ENCODE measurements at places on chromosomes 6 and 20.

DNA sequence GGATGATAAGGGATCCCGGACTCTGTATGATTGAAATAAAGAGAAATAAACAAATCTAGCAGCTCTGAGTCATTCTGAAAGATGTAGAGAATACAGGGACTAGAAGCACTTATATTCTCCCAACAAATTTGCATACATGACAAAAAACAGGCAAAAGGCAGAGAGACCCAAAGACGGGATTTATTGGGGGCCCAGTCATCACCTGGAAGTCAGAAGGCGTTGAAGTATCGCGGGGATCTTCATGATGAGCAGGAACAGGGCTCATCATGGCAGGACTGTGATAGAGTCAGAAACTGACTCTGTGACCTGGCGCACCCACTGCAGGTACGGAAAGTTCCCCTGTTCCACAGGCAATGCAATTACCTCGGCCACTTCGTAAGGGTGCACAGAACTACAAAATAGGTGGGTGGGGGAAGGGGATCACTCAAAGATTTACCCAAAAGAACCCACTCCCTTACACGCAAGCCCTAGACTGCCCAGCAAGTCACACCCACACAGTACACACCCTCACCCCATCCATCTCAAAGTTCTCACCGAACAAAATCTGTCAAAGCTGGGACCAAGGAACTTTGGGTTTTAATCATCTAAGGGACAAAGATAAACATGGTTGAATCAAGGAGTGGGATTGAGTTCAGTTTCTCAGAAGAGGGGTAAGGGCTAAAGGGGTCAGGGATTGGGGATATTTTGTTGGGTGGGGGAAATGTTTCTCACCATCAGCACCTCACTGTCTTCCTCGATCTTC lies 1.4 kb downstream of the CUTA start:
- H3K4me3 ChIP-seq, result peak overlapping the region; percentile 76
- H3K27me3 ChIP-seq, result no peaks in the 10 kb centered on the region
- peak overlapping the region; percentile 84 for H3K27ac ChIP-seq
- H3K4me1 ChIP-seq, result peaks cover 50% of the 10 kb centered on the region

- no peak overlapping the region for H3K4me3 ChIP-seq
- no peaks in the 10 kb centered on the region for H3K4me1 ChIP-seq
- no peaks in the 10 kb centered on the region for H3K27me3 ChIP-seq
- peak overlapping the region; percentile 76 for H3K27ac ChIP-seq
Measured at GRCh38 chr6:31041372-31041974, 31.2 kb downstream of the MUC22 start.

GRCh38 chr6:28839443-28840120 lies 84.2 kb downstream of the TRIM27 start:
- H3K27me3 ChIP-seq, result no peaks in the 10 kb centered on the region
- H3K4me1 ChIP-seq, result peaks cover 6% of the 10 kb centered on the region
- H3K36me3 ChIP-seq, result no peaks in the 10 kb centered on the region
- H3K27ac ChIP-seq, result no peak overlapping the region

GRCh38 chr20:50216543-50217206 lies 26.0 kb downstream of the CEBPB start:
- no peak overlapping the region for H3K4me3 ChIP-seq
- H3K27ac ChIP-seq, result no peak overlapping the region
- peaks cover 8% of the 10 kb centered on the region for H3K4me1 ChIP-seq

DNA sequence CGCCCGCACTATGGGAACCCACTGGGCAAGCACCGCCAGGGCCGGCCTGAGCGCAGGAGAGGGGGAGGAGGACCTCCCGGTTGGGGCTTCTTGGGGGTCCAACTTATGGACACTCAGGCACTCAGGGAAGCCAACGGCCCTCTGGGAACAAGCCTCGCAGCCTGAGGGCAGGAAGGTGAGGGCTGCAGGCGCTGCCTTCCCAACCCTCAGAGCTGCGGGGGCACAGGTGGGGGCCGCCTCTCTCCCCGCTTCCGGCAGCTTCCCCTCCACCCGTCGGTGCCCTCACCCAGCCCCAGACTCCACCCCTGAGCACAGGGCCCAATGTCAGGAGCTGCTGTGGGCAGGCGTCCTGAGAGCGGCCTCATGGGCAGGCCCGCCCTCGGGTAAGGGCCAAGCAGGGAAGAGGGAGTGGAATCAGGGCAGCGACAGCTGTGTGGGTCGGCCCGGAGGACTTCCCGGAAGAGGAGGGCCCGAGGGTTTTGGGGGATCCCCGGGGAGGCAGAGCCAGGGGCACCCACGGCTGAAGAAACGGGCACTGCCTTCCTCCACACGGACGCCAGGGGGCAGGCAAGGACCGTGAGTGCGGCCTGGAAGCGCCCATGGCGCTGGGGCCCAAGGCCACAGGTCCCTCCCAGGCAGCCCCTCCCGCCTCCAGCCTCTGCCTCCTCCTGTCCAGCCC lies 488 bp upstream of the PTK6 start:
- H3K4me3 ChIP-seq, result peak overlapping the region; percentile 7
- DNase-seq, result peak; percentile 96
- no peaks in the 10 kb centered on the region for H3K36me3 ChIP-seq
- no peaks in the 10 kb centered on the region for H3K27me3 ChIP-seq

DNA sequence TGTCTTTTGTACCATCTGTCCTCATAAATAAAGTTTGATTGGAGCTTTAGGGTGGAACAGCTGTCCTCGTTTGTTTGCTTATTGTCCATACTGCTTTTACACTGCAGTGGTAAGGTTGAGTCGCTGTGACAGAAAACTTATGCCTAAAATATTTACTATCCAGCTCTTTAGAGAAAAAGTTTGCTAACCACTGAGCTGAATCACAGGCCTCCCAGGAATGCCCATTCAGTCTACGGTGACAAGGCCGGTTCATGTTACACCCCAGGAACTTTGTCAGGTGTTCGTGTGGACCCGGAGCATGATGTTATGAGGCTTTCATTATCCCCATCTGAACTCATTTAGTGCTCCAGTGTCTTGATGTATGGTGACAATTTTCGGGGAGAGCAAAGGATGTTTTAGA lies 401.1 kb downstream of the SAMD5 start:
- no peaks in the 10 kb centered on the region for H3K4me1 ChIP-seq
- no peak for DNase-seq
- H3K4me3 ChIP-seq, result no peak overlapping the region
- no peaks in the 10 kb centered on the region for H3K27me3 ChIP-seq

DNA sequence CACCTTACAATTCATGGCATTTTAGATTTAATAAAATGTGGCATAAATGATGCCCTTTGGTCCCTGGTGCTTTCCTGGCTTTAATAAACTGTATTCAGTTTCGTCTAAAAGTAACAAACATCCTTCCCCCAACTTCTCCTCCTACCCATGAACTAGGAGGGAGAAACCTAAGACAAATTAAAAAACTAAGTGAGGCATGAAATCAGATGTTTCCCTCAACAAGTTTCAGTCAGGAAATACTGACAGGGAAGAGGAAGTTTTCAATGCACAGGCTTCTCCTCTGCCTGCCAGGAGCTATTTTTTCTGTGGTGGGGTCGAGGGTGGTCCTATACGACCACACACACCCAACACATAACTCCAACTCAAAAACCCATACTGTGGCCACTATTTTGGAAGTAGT lies 10.0 kb downstream of the HBS1L start:
- no peaks in the 10 kb centered on the region for H3K27me3 ChIP-seq
- H3K36me3 ChIP-seq, result peaks cover 9% of the 10 kb centered on the region
- H3K4me1 ChIP-seq, result peaks cover 15% of the 10 kb centered on the region
- H3K4me3 ChIP-seq, result no peak overlapping the region

GRCh38 chr6:100724696-100725095 lies 156.4 kb downstream of the ASCC3 start:
- H3K27me3 ChIP-seq, result no peaks in the 10 kb centered on the region
- no peak for DNase-seq
- no peaks in the 10 kb centered on the region for H3K4me1 ChIP-seq
- H3K4me3 ChIP-seq, result no peak overlapping the region
- H3K36me3 ChIP-seq, result no peaks in the 10 kb centered on the region
- H3K27ac ChIP-seq, result no peak overlapping the region

DNA sequence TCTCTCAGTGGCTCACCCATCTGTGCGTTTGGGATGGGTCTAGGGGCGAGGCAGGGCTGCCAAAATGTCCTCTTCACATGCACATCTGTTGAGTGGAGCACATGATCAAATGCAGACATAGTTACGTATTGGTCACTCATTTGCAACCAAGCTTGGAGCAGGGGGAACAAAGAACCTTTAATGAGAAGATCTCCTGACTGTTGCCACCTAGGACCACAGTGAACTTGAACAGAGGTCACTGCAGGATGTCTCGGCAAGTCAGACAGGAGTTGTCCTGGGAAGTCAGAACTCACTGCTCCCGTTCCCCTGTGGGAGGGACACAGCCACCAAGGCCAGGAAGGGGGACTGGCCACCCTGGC lies 73.4 kb downstream of the SSR1 start:
- H3K27ac ChIP-seq, result peak overlapping the region; percentile 1
- H3K4me1 ChIP-seq, result peaks cover 36% of the 10 kb centered on the region
- H3K27me3 ChIP-seq, result no peaks in the 10 kb centered on the region
- no peak for DNase-seq
- H3K36me3 ChIP-seq, result peaks cover 10% of the 10 kb centered on the region

DNA sequence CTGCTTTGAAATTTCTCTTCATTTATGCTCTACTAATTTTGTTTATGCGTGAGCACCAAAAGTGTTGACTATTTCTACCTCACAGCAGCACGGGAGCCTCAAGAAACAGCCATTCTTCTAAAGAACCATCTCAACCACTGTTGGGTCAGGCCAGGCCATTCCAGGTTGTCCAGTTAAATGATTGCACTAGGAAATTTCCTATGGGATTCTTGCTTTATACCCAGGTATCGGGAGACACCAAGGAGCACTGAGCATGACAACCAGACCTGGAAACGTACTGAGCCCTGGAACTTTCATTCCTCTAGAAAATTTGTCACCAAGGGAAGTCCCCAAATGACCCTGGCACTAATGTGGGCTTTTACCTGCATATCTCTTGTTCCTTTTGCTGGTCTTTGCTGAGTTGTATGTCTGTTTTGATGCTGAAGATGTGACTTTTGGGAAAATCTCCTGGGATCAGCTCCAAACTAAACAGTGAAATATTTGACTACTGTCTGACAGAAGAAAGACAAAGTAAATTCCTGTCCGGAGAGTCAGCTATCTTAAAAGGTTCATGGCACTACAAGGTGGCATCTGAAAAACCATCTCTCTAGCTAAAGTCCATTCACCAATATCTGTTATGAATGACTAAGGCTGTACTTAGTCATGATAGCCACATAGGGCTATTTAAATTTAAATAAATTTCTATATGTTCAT lies 70.5 kb downstream of the SNAP25 start:
- no peaks in the 10 kb centered on the region for H3K4me1 ChIP-seq
- no peak overlapping the region for H3K4me3 ChIP-seq
- no peaks in the 10 kb centered on the region for H3K27me3 ChIP-seq
- no peaks in the 10 kb centered on the region for H3K36me3 ChIP-seq
- DNase-seq, result no peak

DNA sequence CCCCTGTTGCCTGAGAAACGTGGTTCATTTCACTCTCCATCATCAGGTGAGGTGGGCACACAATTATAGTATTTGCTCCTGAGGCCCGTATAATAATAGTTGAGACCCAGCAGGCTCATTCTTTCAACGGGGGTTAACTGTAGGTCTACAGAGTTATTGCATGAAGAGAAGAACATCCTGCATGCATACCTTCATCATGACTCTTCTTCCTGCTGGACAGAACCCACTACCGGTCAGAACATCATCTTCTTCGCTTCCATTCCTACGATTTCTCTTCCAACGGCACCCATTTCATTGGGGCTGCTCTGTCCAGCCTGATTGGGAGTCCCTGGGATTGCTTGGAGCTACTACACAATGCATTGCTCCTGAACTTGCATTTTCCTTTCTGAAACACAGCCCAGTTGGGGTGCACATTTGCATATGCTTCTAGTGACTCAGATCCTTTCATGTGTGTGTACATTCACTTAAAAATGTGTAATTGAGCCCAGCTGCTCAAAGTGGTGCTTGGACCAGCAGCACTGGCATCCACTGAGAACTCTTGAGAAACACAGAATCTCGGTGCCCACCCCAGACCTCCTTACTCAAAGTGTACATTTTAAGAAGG lies 57.4 kb downstream of the SLC24A3 start:
- no peaks in the 10 kb centered on the region for H3K27me3 ChIP-seq
- H3K36me3 ChIP-seq, result no peaks in the 10 kb centered on the region
- no peak overlapping the region for H3K27ac ChIP-seq
- no peak overlapping the region for H3K4me3 ChIP-seq
- DNase-seq, result no peak

- no peak overlapping the region for H3K27ac ChIP-seq
- DNase-seq, result no peak
- H3K27me3 ChIP-seq, result no peaks in the 10 kb centered on the region
- H3K4me1 ChIP-seq, result no peaks in the 10 kb centered on the region
- no peaks in the 10 kb centered on the region for H3K36me3 ChIP-seq
Measured at GRCh38 chr6:148658681-148659430, 88.0 kb upstream of the UST start.

DNA sequence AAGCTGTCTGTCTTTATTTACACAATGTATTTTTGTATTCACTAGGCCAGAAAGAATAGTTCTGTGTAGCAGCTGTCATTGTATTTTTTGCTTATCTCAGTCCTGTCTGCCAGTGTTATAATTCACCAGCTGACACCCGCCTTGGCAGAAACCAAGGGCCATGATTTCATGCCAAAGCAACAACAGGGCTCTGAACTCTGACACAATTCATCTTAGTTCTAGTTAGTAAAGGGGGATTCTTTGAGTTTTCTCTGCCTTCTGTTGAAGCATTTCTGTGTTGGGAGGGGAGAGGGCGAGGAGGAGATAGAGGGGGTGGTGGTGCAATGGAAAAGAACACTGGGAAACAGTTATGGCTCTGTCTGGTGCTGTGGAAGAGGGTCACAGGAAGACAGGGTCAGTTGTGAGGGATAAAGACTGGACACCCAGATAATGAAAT lies 684.6 kb upstream of the MARCKS start:
- H3K27me3 ChIP-seq, result no peaks in the 10 kb centered on the region
- H3K4me1 ChIP-seq, result peaks cover 13% of the 10 kb centered on the region
- no peaks in the 10 kb centered on the region for H3K36me3 ChIP-seq
- H3K27ac ChIP-seq, result no peak overlapping the region
- no peak overlapping the region for H3K4me3 ChIP-seq
- DNase-seq, result no peak

DNA sequence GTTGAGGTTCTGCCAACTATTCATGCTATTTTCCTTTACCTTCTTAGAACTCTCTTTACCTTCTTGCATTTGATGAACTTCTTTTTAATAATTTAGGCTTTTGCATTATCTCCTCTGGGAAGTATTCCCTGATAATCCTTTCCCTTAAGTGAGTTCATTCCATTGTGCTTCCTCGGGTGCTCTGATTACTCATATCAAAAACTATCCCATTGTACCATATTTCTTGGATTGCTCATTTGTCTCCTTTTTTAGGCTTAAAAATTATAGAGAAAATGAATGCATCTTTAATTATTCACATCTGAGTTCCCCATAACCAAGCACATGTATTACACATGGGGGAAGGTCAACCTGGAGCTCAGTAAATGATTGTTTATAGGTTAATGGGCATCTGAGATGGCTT lies 2.5 kb downstream of the CALHM4 start:
- peaks cover 2% of the 10 kb centered on the region for H3K4me1 ChIP-seq
- H3K4me3 ChIP-seq, result no peak overlapping the region
- no peaks in the 10 kb centered on the region for H3K36me3 ChIP-seq
- H3K27ac ChIP-seq, result no peak overlapping the region
- H3K27me3 ChIP-seq, result no peaks in the 10 kb centered on the region

GRCh38 chr6:128007658-128008057 lies 106.8 kb upstream of the THEMIS start:
- H3K27me3 ChIP-seq, result no peaks in the 10 kb centered on the region
- no peak overlapping the region for H3K4me3 ChIP-seq
- no peak for DNase-seq
- no peaks in the 10 kb centered on the region for H3K4me1 ChIP-seq
- H3K27ac ChIP-seq, result no peak overlapping the region
